Neural crest cell (in vitro differentiated cells): ENCODE measurements at places on chromosomes 4 and X.

GRCh38 chrX:2507904-2508627 lies 7.3 kb upstream of the DHRSX start:
- no peak for DNase-seq

- no peak for DNase-seq
These were observed 464.4 kb downstream of the TRIML1 start for GRCh38 chr4:188603646-188604045.

GRCh38 chr4:105150503-105150902 lies 3.8 kb downstream of the TET2 start:
- no peak for DNase-seq

DNA sequence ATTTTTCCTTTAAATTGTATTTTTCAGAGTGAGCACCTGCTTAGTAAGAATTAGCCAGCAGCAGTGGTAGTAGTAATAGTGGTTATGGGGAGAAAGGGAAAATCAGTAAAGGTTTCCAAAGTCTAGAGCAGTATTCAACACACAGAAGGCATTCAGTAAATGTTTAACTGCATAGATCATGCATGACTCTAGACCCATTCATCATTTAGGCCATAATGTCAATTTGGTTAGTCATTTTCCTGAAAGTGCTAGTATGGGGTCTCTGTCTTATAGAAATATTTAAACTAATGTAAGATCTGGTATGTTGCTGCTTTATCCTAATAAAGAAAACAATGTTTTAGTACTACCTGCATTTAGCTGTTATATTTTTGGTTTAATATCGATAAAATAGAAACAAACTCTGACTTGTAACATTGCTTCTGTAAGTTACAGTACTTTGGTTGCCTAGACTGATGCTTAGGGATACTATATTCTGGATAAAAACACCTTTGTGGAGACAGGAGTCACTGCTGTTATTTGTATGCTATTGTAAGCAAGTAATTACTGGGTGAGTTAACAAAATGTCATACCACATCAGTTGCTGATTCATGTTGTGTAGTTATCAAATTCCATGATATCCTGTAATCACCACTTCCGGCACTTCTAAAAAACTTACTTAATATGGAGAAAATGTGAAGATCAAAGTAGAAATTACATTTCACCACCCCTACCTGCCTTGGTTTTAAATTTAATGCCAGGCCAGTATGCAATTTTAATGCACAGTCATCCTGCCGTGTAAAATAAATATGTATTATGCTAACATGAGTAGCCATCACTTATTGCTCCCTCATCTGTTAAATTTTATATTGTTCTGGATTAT lies 115.8 kb upstream of the BMPR1B start:
- DNase-seq, result no peak

DNA sequence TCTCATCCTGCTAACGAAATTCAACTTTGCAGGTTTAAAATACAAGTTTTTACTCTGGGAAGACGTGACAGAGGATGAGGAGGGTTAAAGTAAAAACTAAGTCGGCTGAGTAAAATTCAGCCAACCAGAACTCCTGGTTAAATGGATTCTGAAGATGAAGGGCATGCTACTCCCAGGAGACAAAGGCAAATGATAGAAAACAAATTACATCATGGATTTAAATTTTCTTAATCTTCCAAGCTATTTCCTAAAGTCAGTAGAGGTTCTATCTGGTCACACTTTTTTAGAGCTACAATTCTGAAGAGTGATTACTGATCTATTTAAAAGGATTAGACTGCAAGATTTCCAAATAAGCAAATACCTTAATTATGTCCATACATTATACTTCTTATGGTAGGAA lies 47.9 kb downstream of the ZNF827 start:
- no peak for DNase-seq

DNA sequence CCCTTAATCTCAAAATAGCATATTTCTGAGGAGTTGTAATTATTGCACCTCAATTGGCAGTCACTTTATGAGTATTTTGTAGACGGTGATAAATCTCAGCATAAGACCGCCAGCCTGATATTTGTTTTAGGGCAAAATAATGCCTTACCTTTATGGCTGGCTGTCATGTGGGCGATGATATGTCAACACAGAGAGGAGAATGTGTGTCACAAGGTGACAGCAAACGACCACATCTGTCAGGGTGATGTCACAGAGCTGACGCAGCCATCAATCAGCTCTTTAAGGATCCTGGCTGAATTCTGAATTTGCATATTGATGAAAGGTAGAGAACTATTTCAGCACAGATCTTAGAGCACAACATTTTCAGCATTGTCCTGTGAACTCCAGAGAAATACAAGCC lies 209.7 kb downstream of the CEP135 start:
- DNase-seq, result no peak

- DNase-seq, result no peak
These were observed 21.4 kb downstream of the PLAC8 start for GRCh38 chr4:83093060-83093640.

DNA sequence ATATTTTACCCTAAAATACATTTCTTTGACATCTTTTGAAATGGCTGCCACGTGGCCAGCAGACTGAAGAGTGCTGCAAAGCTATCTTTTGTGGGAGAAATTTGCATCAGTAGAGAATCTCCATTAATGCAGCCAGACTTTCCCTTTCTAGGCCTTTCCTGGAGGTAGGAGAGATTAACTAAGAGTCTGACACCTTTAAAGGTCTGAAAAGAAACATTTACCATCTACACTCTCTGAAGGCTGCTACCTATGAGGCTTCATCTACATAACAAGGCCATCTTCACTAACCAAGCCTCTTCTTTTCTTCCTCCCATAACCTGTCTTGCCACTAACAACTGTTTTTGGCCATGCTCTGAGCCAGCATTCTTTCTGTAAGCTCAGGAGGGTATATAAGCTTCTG lies 17.8 kb upstream of the SPRY1 start:
- no peak for DNase-seq

DNA sequence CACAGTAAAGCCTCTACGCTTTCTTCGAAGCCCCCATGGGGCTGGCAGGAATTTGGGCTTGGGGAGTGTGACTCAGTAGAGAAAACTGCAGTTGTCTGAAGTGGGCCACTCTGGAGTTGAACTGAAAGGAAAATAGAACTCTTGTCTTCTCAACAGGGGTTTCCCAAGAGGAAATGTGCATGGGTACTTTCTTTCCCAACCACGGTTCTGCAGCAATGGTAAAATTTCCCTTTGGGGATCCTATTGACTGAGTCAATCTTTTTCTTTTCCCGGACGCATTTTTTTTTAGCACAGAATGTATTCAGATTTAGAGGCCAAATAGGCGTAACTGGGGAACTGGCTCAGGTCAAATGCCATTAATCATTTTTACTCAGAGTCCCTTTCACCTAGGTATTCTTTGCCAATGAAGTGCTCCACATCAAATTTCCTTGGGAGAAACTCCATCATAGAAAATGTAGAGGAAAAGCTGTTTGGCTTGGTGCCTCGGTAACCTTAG lies 269.3 kb downstream of the STIM2 start:
- no peak for DNase-seq

GRCh38 chrX:27619459-27619858 lies 29.3 kb downstream of the DCAF8L2 start:
- DNase-seq, result no peak

GRCh38 chr4:176653401-176654220 lies 139.1 kb downstream of the VEGFC start:
- no peak for DNase-seq

- no peak for DNase-seq
These were observed 45.5 kb downstream of the GLRB start for GRCh38 chr4:157121401-157121800.

GRCh38 chrX:135544338-135544948 lies 24.0 kb downstream of the INTS6L start:
- DNase-seq, result no peak

- DNase-seq, result no peak
These were observed 81.2 kb downstream of the KLF8 start for GRCh38 chrX:56313308-56313707.

DNA sequence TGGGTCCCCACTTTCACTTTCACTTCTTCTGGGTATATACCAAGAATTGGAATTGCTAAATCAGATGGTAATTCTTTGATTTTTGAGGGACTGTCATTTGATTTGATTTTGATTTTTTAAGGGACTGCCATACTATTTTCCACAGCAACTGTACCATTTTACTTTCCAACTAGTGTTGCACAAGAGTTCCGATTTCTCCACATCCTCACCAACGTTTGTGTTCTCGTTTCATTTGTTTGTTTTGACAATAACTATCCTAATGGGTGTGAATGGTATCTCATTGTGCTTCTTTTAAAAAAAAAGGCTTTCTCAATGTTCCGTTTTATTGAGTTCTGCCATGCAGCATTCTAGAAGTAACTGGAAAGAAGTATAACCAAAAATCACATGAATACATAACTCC lies 62.6 kb downstream of the C4orf46 start:
- no peak for DNase-seq

DNA sequence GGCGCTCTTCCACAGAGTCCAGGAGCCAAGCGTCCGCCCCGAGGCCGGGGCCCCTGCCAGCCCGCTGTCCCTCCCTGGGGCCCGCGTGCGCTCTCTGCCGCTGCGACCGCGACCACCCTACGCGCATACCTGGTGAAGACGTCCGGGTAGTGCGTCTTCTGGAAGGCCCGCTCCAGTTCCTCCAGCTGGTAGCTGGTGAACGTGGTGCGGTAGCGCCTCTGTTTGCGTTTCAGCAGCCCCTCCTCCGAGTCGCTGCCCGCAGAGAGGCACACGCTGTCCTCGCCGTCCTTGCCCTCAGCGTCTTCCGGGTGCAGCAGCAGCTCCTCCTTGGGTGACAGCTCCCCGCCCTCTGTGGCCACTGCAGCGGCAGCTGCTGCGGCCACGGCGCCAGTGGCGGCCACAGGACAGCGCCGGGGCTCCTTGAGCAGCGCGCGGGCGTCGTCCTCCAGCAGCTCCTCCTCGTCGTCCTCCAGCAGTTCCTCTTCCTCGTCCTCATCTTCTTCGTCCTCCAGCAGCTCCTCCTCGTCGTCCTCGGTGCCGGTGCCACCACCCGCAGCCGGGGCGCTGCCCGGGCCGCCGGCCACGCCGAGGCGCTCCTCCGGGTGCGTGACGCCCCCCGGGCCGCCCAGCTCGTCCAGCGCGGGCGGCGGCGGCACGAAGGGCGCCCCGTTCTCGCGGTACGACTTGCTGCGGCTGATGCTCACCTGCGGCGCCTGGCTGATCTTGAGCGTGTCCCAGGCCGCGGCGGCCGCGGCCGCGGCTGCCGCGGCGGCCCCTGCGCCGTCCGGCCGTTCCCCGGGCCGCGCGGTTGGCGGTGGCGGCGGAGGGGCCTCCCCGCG lies 2.8 kb downstream of the ARX start:
- no peak for DNase-seq

DNA sequence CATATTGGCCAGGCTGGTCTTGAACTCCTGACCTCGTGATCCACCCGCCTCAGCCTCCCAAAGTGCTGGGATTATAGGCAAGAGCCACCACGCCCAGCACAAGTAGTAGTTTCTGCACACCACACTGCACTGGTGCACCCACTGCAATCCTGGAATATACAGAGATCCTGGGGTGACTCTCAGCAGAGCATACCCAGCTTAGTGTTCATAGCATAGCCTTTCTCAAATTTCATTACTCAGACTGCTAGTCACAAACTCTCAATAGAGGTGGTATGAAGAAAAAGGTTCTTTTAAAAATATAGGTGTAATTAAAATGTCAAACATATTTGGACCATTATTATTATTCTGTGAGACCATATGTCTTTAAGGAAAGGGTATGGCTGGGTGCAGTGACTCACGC lies 6.2 kb upstream of the ARHGAP10 start:
- no peak for DNase-seq

DNA sequence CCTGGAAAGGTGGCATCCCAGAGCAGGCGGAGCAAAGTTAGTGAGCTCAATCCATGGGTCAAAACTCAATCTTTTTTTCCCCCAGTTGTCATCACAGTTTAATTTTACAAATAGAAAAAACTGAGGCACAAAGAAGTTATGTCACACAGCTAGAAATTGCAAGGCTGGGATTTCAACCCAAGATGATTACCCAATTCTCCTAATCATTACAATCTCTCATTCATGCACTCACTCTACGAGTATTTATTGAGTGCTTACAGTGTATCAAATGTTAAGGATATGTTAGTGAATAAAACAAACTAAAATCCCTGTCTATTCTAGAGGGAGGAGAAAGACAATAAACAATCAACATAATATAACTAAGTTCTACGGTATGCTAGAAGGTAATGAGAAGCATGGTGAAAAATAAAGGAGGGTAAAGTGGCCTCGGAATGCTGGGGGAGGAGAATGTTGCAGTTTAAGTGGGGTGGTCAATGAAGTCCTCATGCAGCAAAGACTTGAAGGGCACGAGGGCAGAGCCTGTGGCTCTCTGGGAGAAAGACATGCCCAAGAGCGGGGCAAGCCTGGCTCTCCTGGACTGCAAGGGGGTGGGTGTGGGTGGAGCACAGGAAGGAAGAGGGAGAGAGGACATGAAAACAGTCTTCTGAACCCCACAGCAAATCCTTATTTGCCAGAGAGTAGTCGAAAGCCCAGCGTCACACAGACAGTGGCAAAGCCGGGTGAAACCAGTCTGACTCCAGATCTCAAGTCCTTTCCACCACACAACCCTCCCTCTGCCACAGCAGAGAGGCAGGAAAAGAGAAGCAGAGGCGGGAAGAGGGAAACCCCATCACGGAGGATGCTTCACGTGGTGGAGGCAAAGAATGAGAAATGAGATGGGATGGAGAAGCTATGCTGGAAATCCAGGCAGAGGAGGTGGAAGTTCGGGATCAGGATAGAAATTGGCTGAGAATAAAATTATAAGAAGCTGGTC lies 48.3 kb downstream of the RAB33B start:
- no peak for DNase-seq

- DNase-seq, result no peak
These were observed 74.0 kb upstream of the BCOR start for GRCh38 chrX:40171513-40172400.

GRCh38 chr4:108649863-108650211 lies 562 bp upstream of the OSTC start:
- DNase-seq, result no peak

DNA sequence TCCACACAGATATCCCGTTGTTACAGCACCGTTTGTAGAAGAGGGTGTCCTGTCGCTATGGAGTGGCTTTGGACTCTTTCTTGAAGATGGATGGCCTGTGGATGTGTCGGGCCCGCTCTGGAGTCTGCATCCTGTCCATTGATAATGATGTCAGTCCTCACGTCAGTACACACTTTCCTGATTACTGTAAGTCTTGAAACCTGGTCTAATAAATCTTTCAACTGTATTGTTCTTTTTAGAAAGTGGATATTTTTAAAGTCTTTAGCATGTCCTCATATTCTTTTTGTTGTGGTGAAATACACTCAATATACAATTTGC lies 14.9 kb downstream of the MSANTD1 start:
- DNase-seq, result no peak

GRCh38 chr4:39083164-39083563 lies 21.1 kb downstream of the KLHL5 start:
- no peak for DNase-seq

DNA sequence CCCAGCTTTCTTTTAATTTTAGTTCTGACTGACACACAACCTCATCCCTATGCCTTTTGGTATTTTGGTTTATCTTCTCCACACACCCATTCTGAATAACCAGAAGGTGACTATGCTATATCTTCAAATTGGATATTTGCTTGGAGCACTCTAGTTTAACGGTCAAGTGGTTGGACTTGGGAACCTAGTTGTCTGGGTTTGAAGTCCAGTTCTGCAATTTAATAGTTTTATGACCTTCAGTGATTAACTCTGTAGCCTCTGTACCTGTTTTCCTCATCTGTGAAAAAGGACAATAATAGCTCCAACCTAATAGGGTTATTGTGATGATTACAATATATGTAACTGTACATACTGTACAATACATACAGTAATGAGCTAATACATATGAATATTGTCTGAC lies 20.0 kb downstream of the PPM1K start:
- no peak for DNase-seq
